ENCODE measurements at places on chromosomes 5 and 9.

- DNase-seq, result no peak
Measured at GRCh38 chr5:168781941-168782571, 202.9 kb upstream of the PANK3 start.

GRCh38 chr5:176575066-176575465 is 25.9 kb downstream of the CDHR2 start:
- DNase-seq, result no peak

DNA sequence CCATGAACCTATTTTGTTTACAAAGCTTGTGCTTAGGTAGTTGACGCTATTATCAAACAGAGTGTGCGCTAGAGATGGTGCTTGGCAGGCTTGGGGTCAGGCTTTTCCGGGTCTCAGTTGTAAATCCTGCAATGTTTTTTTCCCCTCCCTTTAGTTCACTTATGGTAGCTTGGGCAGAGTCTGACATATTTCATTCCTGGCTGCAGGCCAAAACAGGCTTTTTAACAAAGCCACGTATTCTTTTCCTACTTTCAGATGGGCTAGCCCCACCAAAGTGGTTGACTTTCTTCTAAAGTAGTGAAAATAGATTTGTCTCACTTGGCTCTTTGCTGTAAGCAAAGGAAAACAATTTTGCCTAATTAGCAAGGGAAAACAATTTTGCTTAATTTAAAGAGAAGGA is 58.0 kb upstream of the FBN2 start:
- no peak for DNase-seq

GRCh38 chr5:14737291-14737690 is 72.8 kb downstream of the OTULIN start:
- DNase-seq, result no peak

All from stimulated activated CD8-positive, alpha-beta memory T cell treated with anti-CD3 and anti-CD28 coated beads, Interleukin-7, amount 100 ng/mL, for 1 hour (primary cell).